ENCODE measurements at places on chromosomes 1 and 21. TPM values are rescaled to one million over a fixed set of nuclear protein-coding genes. Genes with fewer than 3 reads are reported as not detected.

The WDR77 gene
- total RNA-seq: 49.9 TPM

- H3K27me3 ChIP-seq: no peaks in the 10 kb centered on the region
- no peak overlapping the region for H3K27ac ChIP-seq
- no peaks in the 10 kb centered on the region for H3K36me3 ChIP-seq
- no peak for DNase-seq
- no peaks in the 10 kb centered on the region for H3K4me1 ChIP-seq
These were observed 15.1 kb upstream of the COP1 start for GRCh38 chr1:176222196-176222595.

The KCNH1 gene
- total RNA-seq: not detected

The SLC30A2 gene
- total RNA-seq: 0.23 TPM

GRCh38 chr1:23743287-23744152, at the start of gene ELOA:
Gene ELOA (plus strand): TSS chr1:23743471. CDS start chr1:23743504, 33 bp downstream.
- H3K4me1 ChIP-seq: peaks cover 30% of the 10 kb centered on the region
- H3K27me3 ChIP-seq: no peaks in the 10 kb centered on the region
- peaks cover 4% of the 10 kb centered on the region for H3K36me3 ChIP-seq
- H3K4me3 ChIP-seq: peak within 1 kb of the TSS; percentile 87

The RYR2 gene
- total RNA-seq: 0.03 TPM

The C1orf226 gene
- total RNA-seq: 38.4 TPM

The DPT gene
- total RNA-seq: not detected

The HES5 gene
- not detected for total RNA-seq

The FCRL6 gene
- not detected for total RNA-seq

The SH2D2A gene
- 0.69 TPM for total RNA-seq

DNA sequence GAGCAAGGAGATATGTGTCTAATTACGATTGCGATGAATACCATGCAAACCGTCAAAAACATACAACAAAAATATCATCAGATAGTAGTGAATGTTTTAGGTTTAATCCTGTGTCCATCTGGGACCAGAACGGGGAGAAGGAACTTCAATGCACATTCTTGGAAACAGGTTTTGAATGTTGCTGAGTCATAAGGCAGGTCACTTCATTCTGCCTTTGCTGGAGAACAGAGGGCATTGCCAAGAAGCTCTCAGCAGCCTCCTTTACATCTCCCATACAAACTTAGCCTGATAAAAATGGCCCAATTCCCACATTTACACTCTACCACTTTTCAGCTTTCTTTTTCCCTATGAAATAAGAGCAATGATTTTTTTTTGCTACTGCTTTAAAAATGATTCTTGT, 78.0 kb upstream of the KCNJ6 start:
- no peak overlapping the region for H3K4me3 ChIP-seq
- H3K27ac ChIP-seq: no peak overlapping the region
- no peaks in the 10 kb centered on the region for H3K36me3 ChIP-seq
- DNase-seq: no peak
- no peaks in the 10 kb centered on the region for H3K27me3 ChIP-seq

DNA sequence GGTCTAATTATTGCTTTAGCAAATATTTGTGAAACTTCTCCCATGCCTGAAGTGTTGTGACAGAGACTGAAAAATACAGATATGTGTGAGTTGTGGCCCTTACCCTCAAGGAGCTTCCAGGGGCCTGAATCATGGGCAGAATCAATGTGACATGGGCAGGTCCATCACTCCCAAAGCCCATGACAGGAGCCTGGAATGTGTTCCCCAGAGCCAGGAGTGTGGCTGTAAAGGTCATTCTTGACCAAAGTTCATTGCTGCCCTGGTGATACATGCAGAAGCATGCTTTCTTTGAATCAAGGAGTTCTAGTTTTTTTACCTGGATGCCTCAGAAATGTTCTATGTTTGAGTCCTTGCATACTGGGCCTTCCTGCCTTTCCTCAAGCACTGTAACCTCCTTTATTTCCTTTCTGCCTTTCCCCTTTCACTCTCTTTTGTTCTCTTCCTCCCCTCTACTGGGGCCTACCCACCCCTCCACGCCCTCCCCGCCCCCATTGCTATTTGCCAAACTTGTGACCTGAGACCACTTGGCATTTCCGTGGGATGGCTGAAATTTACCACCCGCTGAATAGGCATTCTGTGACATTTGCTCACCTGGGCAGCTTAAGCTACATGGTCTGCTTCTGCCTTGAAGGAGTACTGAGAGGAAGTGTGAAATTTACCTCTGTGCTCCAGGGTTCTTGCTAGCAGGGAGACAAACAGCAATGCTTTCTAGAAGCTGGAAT, 19.7 kb downstream of the PBX1 start:
- no peaks in the 10 kb centered on the region for H3K4me1 ChIP-seq
- no peak overlapping the region for H3K4me3 ChIP-seq
- no peaks in the 10 kb centered on the region for H3K27me3 ChIP-seq
- no peak for DNase-seq
- H3K27ac ChIP-seq: no peak overlapping the region
